ENCODE measurements at places on chromosomes 2 and 18.

DNA sequence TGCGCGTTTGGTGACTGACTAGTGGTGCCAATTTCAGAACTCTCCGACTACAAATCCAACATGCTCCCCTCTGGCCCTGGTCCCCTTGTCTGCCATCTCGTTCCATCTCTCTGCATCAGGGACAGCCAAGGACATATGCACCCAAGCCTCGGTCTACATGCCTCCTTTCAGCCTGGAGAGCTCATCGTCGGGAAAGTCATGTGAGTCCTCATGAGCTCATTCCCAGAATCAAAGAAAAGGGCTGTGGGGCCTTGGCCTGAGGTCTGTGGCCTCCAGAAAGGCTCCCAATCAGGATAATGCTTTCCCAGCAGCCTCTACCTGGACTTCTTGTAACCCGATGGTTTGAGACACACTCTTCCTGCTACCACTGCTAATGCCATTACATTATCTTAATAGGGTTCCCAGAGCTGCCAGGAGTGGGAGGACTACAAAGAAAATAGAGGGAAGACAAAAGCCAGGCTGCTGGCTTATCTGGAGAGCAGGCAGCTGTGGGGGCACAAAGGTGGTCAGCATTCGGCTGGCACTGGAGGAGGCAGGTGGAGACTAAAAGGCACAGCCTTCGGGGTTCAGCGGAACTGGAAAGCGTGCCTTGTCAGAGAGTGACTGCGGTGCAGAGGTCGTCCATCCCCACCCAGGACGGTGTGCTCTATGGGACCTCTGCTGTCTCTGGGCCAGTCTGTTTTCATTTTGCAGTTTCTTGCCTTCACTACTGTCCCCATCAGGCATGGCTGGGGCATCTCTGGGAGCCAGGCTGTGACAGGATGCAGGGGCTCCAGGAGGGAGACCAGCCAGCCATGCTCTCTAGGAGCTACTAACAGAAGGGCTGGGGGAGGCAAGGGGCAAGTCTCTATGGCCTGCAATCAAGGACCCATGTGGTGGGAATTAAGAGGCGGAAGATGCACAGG lies 104.4 kb upstream of the SMAD2 start:
- DNase-seq, result no peak

DNA sequence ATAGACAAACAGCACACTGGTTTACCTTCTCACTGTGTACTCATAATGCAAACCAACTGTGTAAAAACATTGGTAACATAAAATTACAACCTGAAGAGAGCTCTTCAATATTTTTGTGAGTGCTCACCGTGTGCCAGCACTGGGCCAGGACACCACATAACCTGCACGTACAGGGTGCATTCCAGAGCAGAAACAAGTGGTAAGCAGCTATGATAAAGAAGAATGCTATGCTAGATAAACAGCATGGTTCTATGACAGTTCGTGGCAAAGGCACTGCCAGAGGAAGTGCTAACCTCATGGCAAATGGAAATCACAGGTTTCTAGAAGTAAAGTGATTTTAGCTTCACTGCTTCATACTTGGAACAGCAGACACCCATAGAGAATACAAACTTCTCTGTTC lies 343.5 kb downstream of the MTX2 start:
- DNase-seq, result peak; percentile 3

DNA sequence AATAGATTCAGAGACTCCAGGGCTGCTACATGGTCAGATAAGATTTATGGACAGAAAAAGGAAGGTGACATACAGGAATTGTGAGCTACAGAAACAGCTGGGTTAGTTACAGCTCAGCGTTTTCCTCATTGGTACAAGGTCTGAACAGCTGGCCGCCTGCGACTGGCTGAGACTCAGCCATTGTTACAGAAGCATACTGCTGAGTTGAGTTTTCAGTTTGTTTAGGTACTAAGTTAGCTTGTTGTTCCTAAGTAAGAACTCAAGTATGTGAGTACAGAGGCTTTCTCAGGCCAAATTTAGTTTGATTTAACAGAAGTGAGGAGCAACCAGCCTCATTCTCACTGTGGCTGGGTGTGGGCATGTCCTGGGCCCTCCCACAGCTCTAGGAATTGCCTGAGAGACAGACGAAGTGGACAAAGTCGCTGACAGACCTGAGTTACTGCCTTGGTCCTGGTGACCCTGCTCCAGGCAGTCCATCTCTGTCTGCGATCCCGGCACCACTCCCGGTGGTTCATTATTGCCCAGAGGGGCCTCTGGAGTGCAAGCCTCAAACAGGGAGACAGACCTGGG lies 27.8 kb upstream of the RHOB start:
- no peak for DNase-seq

- no peak for DNase-seq
These were observed 211.9 kb downstream of the STK39 start for GRCh38 chr2:168035458-168035857.

DNA sequence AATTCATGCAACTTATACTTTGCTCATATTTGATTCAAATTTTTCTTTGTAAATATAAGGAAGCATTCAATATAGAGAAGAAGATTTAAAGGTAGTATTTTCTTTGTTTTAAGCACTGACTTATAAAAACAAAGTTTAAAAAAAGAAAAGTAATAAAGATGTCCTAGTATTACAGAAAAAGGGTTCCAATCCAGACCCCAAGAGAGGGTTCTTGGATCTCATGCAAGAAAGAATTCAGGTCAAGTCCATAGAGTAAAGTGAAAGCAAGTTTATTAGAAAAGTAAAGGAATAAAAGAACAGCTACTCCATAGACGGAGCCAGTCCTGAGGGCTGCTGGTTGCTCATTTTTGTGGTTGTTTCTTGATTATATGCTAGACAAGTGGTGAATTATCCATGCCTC lies 267.9 kb downstream of the CTNNA2 start:
- DNase-seq, result no peak

DNA sequence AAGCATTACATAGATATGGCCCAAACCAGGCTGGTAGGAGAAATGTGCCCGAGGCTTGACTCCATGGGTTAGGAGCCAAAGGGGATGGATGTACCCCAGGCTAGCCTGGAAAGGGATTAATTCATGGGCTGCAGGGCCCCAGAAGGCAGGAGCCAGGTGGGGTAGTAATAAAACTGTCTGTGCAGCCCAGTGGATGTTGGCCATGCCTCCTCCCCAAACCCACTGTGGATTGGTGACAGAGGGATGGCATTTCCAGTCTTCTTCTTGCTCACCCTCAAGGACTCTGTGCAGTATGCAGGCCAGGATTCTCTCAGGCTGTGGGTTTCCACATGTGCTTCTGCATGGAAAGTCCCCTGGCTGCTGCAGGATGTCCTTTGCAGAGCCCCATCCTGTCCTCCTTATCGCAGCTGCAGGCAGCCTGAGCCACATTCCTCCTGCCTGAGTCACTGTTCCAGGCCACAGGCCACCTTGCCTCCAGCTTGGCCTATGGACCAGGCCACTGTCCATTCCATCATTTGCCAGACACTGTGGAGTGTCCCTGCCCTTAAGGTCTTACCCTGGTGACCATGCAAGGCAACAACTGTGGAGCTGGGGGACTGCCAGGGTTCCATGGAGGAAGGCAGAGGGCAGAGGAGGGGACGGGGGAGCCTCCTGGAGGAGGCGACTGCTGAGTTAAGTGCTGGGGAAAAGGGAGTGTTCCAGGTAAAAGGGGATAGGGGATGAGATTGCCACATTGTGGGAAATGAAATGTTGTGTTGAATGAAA lies 38.9 kb downstream of the INO80C start:
- peak; percentile 89 for DNase-seq

DNA sequence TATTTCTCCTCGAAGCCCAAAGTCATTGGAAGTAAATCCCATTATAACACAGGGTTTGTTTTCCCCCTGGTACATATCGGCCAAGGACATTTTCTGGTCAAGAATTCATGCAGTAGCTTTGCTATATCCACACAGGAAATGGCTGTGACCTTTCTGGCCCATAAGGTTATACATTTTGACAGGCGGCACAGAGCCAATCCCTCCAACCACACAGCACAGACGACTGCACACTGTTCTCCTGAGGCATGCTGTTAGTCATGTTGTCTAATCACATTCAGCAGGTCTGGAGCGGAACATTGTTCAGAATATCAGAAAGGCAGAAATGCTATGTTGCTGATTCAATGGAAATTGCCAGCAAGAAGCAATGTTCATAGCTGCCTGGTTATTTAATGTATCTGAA lies 742.3 kb upstream of the SLC8A1 start:
- no peak for DNase-seq

DNA sequence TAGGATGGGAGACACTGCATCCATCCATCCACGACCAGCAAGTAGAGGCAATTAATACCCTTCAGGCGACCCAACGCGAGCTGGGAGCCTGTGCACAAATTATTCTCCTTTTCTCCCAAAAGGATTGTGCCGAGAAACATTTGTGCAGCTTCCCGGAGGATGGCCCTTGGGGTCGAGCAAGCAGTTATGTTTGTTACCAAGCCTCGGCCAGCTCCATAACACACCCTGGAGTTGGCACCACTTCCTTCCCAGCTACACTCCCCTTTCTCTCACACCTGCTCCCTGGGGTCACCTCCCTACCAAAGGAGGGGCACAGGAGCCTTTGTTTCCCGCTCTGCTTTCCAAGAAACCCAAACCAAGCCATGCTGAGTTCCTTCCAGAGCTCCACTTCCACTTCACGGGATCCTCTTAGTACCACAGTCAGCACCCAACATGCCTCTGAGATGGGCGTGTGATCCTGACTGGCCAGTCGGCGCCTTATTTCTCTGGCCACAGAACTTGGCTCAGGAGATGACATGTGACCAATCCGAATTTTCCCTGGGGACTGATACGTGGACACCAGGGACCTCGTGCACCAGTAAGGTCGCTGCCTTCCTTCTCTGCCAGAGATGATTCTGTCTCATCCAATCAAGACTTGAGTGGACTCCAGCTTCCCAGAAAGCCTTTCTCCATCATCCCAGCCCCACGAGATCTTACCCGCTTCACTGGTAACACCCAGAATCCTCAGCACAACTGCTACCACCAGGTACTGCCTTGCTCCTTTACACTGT lies 28.5 kb downstream of the GPR55 start:
- no peak for DNase-seq

DNA sequence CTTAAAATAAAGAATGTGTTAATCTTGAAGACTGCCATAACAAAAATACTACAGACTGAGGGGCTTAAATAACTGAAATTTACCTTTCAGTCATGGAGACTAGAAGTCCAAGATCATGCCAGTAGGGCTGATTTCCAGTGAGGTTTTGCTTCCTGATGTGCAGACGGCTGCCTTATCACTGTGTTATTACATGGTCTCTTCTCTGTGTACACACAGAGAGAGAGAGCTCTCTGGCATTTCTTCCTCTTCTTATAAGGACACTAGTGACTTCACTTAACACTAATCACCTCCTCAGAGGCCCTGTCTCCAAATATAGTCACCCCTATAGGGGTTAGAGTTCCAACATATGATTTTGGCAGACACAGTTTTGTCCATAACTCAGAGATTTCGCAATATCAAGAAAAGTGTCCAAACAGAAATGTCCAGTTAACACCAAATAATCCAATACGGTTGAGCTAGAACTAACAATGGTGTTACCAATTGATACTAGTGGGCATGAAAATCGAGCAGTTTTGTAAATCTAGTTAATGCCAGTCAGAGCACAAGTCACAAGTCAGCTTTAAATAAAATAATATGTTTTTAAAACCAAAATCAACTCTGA lies 399.8 kb downstream of the ADCYAP1 start:
- no peak for DNase-seq

- DNase-seq, result no peak
These were observed 15.6 kb upstream of the GPBAR1 start for GRCh38 chr2:218245214-218245613.

DNA sequence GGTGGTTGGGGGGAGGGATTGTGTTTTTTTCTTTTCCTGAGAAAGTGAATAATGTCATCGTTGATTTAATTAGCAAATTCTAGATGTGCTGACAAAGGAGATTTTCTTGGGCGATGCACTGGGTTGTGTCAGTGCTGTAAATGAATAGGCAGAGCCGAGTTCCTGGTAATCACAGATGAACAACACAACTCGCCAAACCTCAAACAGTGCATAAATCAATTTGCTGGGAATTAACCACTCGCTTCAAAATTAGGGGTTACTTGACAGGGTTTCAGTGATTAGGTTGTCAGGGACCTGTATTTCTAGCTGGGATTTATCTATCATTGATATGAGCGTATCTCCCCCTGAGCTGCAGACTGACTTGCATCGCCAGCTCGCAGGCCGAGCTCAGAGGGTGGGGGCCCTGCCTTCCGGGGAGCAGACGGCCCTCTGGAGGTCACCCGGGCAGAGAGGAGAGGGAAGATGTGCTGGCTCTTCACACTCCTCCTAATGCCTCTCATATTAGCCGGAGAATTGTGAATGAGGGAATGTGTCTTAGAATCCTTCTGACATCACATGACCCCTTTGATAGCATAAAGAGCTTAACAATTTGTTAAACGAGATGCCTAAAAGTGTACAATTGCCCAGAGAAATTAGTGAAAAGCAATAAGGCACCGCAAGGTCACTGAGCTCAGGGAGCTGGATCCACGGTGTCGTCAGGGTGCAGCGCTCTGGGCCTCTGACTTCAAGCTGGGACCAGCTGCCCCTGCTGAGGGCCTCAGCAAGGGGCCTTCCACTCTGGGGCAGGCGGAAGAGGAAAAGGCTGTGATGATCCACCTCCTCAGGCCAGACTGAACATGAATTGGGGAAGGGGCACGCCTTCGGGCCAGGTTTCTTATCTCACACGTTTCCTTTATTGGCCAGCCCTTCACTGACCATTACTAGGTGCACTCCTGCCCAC lies 48.9 kb downstream of the SMIM21 start:
- no peak for DNase-seq

DNA sequence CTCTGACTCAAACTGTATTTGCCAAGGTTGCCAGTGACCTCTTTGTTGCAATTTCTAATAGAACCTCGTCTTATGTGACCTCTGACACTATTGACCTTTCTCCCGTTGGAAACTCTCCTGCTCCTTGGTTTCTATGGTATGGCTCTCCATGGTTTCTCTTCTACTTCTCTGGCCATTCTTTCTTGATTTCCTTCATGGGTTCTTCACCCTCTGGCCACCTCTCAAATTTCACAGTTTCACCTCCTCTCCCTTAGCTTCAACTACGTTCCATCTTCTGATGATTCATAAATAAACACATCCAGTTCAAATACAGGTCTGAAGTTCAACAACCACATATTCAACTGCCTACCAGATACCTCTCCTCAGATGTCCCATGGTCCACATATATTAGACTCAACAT lies 109.5 kb downstream of the CACNB4 start:
- no peak for DNase-seq

DNA sequence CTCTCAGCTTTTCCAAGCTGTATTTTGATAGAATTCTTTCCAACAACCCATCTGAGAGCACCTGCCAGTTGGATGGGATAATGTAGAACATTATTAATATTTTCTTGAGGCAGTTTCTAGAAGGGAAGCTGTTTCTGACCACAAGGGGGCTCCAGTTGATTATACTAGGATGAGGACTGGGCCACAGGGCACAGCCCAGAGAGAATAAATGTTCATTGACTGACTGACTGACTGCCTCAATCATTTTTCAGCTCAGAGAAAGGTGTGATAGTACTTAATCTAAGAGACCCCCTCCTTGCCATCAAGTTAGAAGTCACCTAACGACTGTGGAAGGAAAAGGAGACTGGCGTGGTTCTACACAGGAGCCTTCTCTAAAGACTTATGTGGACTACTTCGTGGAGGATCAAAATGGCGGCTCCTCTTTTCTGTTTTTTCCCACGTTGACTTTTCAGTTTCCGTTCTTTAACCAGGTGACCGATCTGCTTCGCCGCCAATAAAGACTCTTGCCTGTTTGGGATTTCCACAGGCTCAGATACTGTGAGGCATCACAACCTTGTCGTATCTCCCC lies 31.9 kb upstream of the CREG2 start:
- DNase-seq, result peak; percentile 74

GRCh38 chr2:118089139-118089800 lies 999 bp downstream of the INSIG2 start:
- peak; percentile 54 for DNase-seq

GRCh38 chr2:55232084-55232862 lies at the start of the genes CLHC1 and RPS27A:
Gene CLHC1 (minus strand): TSS chr2:55232293. CDS start chr2:55222411, 9,882 bp downstream.
Gene RPS27A (plus strand): TSS chr2:55232688. CDS start chr2:55232825, 137 bp downstream.
- peak; percentile 96 for DNase-seq
